HFF-Myc (cell line): ENCODE measurements at places on chromosomes 5 and 9.

DNA sequence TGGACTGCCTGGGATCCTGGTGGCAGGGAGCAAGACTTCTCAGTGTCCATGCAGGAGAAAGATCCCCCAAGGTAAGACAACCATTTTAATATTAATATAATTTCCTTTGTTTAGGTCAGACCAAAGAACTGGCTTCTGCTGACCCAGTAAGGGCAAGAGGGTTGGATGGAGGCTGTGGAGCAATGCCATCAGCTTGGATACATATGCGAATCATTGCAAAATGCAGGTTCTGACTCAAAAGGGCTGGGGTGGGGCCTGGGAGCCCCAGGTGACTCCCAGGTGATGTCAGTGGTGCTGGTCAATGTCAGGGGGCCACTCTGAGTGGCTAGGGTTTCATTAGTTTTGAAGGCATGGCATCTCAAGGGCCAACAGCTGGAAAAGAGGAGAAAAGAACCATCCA lies 88.9 kb upstream of the PANK3 start:
- DNase-seq, result no peak

- DNase-seq, result no peak
These were observed 221.0 kb upstream of the KLF4 start for GRCh38 chr9:107710546-107710945.

GRCh38 chr9:38039090-38039906 lies 29.7 kb downstream of the SHB start:
- DNase-seq, result no peak

- no peak for DNase-seq
These were observed 219.8 kb upstream of the TBCA start for GRCh38 chr5:77995793-77996409.

DNA sequence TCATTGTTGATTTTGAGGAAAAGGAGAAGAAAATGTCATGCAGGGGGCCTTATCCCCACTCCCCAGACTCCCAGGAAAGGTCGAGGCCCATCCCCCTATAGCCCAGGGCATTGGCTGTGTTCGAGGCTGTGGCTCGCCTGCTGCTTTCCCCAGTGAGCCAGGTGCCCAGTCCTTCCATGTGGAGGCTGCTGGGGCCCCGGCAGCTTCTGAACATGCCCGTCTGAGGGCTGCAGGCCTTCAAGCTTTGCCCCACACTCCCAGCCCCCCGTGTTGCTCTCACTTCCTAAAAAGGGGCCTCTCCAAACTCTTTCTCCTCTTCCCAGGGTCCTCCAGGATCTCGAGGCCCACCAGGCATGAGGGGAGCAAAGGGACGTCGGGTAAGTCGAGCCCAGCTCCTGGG lies 64.7 kb upstream of the ORM1 start:
- no peak for DNase-seq

- no peak for DNase-seq
These were observed 15.4 kb upstream of the C5orf47 start for GRCh38 chr5:173973616-173973969.

- no peak for DNase-seq
These were observed 16.3 kb upstream of the IGFBPL1 start for GRCh38 chr9:38440516-38440915.
